Pulmonary artery endothelial cell (primary cell): ENCODE measurements at places on chromosomes 1 and 21.

GRCh38 chr21:30577766-30578165 lies 12.4 kb downstream of the KRTAP22-2 start:
- DNase-seq = no peak

GRCh38 chr1:57369889-57370288 lies 54.0 kb downstream of the DAB1 start:
- DNase-seq = no peak

DNA sequence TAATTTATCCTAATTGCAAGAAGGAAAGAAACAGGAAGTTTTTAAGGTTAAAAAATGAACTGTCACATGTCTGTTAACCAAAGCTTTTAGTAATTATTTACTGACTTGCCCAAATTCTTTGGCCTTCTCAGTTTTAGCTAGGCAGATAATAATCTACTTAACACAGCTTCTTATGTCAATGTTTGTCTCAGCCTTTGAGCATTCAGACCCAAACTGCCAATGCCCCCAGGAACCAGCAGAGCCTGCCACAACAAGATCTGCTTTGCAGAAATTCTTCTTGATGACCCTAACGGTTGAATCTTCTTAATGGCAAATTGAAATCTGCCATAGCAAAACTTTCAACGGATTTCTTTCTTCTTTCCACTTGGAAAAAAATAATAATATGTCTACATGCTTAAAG lies 792.4 kb upstream of the ADGRL2 start:
- no peak for DNase-seq

- DNase-seq = no peak
Measured at GRCh38 chr1:112988367-112988766, 32.4 kb upstream of the SLC16A1 start.

GRCh38 chr1:2584686-2585317 lies 1.8 kb upstream of the PRXL2B start:
- no peak for DNase-seq

DNA sequence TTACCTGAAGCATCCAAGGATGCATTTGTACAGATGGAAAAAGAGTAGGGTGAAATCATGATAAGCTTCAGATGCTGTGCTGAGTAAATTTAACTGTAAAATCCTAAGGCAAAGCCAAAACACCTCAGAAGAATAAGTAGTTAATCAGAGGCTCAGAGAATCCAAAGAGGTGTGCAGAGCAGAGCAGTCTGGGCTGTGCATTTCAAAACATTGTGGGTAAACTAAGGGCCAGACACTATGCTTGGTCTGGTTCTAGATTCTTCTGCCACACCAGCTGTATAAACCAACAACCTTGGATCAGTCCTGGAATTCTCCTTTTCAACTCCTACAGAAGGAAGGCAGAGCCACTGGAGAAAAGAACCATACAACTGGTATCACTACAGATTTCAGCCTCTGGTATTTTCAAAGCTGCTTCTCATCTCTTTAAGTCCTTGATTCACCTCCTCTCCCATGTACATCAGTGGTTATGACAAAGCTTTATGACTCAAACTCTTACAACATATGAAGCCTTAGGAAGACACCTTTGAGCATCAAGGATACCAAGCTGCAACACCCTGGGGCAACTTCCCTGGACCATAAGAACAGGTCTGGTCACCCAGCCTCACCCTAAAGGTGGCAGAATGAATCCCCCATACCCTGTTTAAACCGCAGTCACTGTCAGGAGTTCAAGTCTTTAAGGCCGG lies 11.6 kb upstream of the HIPK1 start:
- no peak for DNase-seq
